ENCODE measurements at places on chromosomes 7 and 10.

GRCh38 chr7:54782314-54782713 is 23.3 kb upstream of the SEC61G start:
- no peak for DNase-seq

- DNase-seq, result no peak
Measured at GRCh38 chr7:97293031-97293430, 175.5 kb downstream of the SDHAF3 start.

DNA sequence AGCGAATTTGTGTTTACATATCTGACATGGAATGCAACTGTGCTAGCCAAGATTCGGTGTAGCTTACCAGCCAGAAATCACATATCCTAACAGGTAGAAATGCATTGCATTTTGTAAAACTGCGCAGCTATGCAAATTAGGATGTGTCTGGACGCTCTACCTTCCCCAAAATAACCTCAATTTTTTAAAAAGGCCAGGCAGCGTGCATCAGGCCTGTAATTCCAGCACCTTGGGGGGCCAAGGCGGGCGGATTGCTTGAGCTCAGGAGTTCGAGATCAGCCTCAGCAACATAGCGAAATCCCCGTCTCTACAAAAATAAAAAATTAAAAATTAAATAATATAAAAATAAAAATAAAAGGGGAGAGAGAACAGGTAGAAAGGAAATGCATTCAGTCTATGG is 305.0 kb downstream of the TYW1 start:
- DNase-seq, result no peak

DNA sequence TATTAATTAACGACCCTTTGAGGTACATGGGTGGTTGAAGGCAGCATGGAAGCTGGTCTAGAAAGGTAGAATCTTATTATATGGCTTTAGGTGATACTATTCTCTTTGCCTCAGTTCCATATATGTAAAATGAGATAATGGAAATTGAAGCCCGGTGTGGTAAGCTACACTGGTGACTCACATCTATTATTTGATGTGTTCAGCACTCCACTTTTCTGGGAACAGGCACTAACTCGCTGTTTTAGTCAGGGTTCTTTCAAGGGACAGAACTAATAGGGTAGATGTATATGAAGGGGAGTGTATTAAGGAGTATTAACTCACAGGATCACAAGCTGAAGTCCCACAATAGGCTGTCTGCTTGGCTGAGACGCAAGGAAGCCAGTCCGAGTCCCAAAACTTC is 4.4 kb upstream of the TRUB1 start:
- DNase-seq, result no peak

- peak; percentile 95 for DNase-seq
Measured at GRCh38 chr10:3071405-3072198, 4.3 kb downstream of the PFKP start.

DNA sequence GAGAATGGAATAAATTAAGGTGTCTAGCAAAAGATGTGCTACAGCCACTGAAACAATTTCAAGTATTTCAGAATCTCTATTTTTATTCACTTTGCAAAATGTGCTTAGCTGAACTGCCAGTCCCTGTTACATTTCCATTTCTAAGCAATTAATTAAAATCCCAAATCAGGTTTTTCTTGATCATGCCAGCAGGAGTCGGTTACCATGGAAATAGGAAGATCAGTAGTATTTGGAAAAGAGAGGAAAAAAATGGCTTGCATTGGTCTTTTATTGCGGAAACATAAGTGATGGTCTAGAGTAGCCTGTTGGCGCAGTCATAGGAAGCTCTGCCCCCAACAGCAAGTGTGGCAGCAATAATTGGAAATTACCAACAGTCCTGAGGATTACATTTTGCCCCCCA is 867.1 kb downstream of the GATA3 start:
- no peak for DNase-seq

DNA sequence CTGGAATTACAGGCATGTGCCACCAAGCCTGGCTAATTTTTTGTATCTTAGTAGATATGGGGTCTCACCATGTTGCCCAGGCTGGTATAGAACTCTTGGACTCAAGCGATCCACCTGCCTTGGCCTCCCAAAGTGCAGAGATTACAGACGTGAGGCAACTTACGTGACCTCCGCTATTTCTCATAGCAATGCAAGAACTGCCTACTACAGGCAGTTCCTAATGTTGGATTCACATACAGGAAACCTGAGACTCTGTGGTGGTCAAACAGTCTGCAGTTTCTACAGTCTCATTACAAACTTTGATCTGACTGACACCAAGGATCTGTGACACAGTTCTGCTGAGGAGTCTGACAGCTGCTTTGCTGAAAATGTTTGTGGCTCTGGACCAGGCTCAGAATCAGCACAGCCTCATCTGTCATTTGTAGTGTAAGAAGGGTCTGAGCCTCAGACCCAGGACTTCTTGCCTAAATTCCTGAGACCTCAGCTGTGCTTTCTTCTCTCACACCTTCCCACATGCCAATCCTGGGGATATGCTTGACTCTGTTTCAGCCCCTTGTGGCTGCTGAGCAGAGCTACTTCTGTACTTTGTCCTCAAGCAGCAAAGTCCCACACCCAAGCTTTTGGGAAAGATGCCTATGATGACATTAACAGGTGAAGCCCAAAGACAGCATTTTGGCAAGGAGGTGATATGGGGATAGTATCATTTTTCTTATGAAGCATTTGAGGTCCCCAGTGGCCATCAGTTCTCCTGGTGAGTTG is 48.0 kb upstream of the CYP2C9 start:
- DNase-seq, result no peak

- peak; percentile 38 for DNase-seq
Measured at GRCh38 chr10:44689368-44689767, 221.8 kb upstream of the TMEM72 start.

- no peak for DNase-seq
Measured at GRCh38 chr10:51619365-51619764, 80.0 kb downstream of the CSTF2T start.

- DNase-seq, result no peak
Measured at GRCh38 chr10:33095867-33096815, 138.1 kb upstream of the ITGB1 start.

GRCh38 chr10:72257051-72257892 is 16.5 kb upstream of the DDIT4 start:
- DNase-seq, result peak; percentile 44

GRCh38 chr7:78159545-78159944 is 361.0 kb downstream of the PHTF2 start:
- DNase-seq, result no peak

GRCh38 chr7:42856605-42856987 is 55.3 kb downstream of the C7orf25 start:
- DNase-seq, result no peak

DNA sequence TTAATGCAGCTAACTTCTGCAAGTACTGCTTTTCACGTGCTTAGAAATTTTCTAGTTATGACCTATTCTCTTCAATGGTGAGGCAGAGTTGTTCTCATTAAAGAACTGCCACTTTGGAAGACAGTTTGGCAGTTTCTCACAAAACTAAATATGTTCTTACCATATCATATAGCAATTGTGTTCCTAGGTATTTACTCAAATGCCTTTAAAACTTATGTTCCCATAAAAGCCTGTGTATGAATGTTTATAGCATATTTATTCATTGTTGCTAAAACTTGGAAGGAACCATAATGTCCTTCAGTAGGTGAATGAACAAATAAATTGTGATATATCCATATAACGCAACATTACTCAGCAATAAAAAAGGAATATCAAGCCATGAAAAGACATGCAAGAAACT is 555.1 kb upstream of the POT1 start:
- no peak for DNase-seq

GRCh38 chr7:617614-618538 is 98.2 kb upstream of the PDGFA start:
- no peak for DNase-seq

- DNase-seq, result peak; percentile 24
Measured at GRCh38 chr7:81209059-81209458, 290.2 kb upstream of the SEMA3C start.
